ENCODE measurements at places on chromosomes 4 and X.

GRCh38 chr4:2080429-2081300 is 21.5 kb downstream of the NAT8L start:
- DNase-seq: no peak

DNA sequence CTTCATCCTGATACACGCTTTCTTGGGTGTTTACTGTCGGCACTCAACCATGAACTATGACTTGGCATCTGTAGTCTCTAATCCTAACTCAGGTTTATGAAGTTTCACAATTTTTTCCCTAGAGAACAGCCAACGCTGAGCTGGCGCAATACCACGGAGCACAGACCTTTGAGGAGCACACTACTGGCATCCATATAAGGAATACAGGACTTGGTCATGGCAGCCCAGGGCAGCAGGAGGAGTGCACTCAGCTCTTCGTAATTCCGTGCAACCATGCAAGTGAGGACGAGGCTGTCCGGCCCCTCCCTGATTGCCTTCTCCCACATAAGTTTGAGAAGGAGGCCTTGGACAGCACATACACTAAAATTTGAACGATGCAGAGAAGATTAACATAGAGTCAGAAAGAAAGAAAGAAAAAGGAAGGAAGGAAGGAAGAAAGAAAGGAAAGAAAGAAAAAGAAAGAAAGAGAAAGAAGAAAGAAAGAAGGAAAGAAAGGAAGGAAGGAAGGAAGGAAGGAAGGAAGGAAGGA is 41.0 kb upstream of the PDLIM5 start:
- DNase-seq: no peak

DNA sequence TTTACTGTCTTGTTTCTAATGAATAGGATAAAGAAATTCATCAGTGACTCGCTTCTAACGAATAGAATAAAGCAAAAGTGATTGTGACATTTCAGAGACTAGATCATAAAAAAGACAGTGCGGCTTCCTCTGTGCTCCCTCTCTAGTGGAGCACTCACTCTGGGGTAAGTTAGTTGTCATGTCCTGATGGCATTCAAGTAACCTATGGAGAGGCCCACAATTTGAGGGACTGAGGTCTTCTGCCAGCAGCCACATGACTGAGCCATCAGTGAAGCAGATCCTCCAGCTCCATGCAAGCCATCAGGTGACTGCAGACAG is 72.4 kb downstream of the YIPF6 start:
- no peak for DNase-seq

- DNase-seq: no peak
Measured at GRCh38 chr4:81314897-81315470, 100.0 kb upstream of the PRKG2 start.

DNA sequence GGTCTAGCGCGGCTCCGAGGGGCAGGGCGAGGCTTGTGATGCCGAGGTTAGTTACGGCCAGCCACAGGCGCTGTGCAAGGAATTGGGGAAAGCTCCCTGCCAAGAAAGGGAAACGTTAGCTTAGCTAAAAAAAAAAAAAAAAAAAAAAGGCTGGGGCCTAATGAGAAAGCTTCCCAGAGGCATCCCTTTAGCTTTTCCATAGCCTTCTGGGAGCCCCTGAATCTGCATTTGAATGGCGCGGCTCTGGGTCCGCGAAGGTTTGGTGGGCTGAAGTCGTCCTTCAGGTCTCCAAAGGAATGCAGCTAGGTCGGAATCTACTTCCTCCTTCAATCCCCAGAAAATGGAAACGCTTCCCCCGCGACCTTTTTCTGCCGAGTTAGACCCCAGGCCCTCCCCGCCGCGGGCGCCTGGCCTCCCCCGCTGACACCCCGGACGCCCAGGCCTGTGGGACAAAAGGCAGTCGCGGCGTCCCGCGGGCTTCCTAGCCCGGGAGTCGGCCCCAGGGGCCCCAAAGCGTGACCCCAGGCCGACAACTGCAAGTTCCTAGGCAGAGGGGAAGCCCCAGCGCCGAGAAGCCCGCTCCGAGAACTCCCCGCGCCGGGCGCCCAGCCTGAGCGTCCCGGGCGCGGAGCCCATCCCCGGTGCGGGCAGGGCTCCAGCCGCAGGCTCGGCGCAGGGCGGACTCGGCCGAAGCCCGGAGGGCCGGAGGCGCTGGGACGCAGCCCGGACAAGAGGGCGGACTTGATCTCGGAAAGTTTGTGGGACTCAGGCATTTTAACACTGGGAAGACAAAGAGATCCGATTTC is 605 bp upstream of the FAT1 start:
- DNase-seq: no peak

DNA sequence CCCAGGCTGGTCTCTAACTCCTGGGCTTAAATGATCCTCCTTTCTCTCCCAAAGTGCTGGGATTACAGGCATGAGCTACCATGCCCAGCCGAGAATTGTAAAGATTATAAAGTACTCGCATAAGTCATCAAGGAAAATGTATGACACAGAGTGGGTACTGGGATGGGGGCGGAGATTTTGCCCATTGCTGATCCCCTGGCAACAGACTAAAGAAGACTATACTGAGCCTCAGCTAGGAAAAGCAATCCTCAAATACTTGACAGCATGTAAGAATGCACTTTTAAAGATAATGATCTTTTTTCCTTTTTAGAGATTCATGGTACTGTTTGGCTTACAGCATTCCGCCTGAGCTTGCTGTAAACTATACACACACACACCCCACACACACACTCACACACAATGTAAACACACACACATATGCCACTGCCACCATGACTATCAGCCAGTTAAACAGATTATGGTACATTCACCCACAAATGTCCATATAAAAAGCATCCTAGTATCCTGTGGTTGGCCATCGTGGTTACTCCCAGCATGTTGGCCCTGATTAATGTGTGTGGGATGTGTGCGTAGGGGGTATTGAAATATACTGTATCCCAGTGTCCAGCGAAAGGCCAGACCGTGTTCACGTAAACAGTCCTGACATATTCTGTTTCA is 113.0 kb downstream of the AMELX start:
- no peak for DNase-seq

DNA sequence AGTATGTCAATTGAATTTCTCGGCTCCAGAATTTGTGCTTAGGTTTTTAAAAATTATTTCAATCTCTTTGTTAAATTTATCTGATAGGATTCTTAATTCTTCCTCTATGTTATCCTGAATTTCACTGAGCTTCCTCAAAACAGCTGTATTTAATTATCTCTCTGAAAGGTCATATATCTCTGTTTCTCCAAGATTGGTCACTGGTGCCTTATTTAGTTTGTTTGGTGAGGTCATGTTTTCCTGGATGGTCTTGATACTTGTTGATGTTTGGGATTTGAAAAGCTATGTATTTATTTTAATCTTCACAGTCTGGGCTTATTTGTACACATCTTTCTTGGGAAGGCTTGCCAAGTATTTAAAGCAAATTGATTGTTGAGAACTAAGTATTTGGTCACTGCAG is 24.7 kb upstream of the HERC3 start:
- no peak for DNase-seq

Data from immature natural killer cell (primary cell).